Upper lobe of right lung (tissue), 1 donor: ENCODE measurements at places on chromosomes 5 and 9. TPM values are rescaled to one million over a fixed set of nuclear protein-coding genes. Genes with fewer than 3 reads are reported as not detected.
A peak's percentile ranks its signal among the peaks of the same experiment; 100 is the strongest.

- no peak for DNase-seq
Measured at GRCh38 chr5:138460032-138460693, 5.1 kb upstream of the EGR1 start.

DNA sequence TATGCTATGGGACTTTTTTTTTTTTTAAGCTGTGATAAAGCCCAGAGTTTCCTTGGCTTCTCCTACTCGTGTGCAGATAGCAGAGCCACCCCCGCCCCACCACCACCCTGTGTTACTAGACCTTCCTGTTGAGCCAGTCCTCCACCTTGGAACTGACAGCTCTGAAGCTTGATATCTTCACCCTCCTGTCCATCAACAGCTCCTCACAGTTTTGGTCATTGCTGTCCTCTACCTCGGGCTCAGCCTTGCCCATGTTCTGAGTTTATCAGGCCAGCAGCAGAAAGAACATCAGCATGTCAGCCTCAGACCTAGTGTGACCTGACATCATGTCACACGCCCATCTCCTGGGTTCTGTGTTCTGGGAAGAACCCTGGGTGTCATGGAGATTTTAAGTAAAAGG lies 167.1 kb upstream of the RAI14 start:
- DNase-seq, result no peak

DNA sequence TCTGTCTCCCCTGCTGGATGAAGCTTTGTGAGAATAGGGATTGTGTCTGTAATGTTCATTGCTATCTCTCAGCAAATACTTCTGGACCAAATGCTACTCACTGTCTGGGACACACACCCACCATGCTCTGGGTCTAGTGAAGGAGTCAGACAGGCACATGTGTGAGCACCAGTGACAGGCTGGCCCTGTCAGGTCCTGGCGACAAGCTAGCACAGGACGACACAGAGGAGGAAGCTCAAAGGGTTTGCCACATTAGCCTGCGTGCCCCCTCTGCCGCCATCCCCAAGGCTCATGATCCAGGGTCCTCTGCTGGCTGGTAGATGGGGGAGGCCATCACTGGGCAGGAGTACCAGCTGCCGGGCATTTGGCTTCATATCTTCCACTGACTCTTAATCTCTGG lies 23.3 kb downstream of the LRSAM1 start:
- no peak for DNase-seq

DNA sequence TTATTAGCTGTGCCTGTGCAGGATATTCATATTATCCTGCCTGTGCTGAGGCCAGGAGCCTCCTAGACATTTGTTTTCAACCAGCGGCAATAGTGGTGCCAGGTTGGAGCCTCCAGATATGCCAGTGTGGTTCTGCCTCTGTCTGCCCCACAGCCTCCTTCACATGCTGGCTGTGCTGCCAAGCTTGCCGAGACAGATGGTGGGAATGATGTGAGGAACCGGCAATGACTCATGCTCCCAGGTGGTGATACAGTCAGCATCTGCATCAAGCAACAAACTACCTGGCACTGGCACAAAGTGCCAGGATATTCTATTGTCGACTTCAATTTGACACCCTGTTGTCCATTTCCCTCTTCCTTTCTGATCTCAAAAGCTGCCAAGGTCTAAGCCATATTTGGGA lies 285.7 kb downstream of the CHSY3 start:
- no peak for DNase-seq

- DNase-seq, result no peak
Measured at GRCh38 chr5:1468247-1468612, 23.0 kb upstream of the SLC6A3 start.

GRCh38 chr9:89304834-89305188 lies 6.2 kb upstream of the CKS2 start:
- DNase-seq, result no peak

- DNase-seq, result no peak
Measured at GRCh38 chr5:135073761-135074345, 39.8 kb upstream of the PITX1 start.

DNA sequence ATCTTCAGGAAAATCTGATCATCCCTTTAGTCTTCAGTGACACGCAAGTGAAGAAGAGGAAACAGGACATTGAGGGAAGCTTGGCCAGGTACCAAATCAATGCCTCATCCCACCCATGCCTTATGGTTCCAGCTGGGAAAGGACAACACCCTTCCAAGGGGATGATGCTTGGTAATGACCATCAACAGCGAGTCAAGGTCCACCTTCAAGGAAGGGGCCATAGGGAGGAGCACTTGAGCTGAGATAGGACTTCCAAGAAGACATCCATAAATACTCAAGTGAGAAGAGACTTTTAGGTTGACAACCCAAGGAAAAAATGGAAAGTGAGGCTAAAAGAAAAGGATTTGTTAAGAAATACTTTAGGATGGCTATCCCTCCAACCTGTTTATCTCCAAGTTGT lies 27.1 kb upstream of the GAS1 start:
- no peak for DNase-seq

DNA sequence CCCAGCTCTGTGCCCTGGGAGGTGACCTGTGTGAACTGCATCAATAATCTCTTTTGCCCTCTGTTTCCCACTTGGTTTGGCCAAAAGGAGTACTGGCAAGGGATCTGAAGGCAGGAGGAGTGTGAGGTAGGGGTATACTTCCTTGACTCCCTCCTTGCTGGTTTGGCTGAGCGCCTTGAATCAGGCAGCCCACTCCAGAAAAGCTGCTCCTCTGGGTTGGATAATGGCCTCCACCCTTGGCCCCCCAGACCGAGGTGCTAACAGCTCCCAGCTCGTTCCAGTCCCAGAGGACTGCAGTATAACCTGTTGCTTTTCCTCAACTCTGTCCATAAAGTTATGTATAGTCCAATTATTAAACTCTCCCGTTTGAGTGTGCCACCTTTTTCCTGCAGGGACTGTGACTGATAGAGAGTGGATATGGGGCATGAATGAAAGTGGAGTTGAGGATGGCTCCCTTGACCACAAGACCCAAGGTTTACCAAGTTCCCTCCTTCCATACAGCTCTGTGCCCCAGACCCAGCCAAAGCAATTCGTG lies 88.2 kb upstream of the HAND1 start:
- no peak for DNase-seq

DNA sequence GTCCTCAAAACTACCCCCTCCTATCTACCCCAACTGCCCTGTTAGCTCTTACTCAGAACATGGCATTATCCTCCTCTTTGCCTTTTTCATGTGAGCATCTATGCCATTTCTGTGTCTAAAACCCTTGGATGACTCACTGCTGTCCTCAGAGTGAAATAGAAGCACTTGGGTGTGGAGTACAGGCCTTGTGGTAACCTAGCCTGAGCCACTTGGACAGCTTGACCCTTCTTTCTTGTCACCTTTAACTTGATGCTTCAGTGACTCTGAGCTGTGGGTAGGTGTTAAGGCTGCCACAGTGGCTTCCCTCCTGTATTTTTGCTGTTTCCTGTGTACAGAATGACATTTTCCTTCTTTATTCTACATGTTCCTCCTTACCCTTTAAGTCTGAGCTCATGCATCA lies 391.4 kb downstream of the SH3GL2 start:
- DNase-seq, result no peak

DNA sequence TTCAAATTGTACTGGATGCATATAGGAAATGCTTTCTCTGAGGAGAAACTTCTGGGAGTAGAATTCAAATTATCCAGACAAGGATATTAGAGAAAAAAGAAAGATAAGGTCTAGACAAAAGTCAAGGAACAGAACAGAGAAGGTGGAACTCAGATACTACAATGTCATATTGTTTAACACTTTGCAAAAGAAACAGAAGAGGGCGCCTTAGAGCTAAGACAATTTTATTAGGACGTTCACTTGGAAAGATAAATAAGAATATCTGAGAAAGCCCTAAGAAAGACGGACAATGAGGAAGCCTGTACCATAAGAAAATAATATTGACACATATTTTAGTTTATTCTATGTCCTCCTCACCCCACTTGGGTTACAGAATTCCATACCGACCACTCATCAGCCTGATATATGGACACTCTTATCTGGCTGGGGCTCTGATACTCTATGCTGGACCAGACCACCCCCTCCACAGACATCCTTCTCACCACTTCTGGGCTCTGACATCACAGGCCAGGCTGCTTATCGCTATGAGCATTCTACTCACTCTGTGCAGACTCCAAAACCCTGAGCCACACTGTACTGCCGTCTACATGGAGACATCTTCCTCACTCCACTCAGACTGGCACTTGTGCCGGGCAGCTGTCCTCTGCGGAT lies 9.1 kb upstream of the AK3 start:
- no peak for DNase-seq

GRCh38 chr5:56951946-56952691 lies at the start of gene MIER3:
Gene MIER3 (minus strand): TSS chr5:56952123. CDS start chr5:56952102, 21 bp downstream.
- DNase-seq, result peak; percentile 92

DNA sequence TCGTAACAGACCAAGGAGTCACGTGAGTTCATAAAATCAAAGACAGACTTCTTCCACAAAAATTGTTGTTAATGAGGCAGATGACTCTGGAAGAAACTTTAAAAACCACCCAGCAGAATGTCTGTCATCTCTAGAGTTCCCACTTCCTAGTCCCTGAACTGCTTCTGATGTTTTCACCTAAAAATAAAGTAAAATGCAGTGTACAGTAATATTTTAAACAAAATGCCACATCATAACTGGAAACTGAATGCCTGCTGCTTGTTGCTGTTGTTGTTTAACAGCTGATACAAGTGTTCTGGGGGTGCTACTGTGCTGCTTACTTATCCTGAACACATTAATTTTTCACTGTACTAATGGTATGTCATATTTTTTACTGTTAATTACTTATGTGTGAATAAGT lies 577.2 kb downstream of the MTRR start:
- no peak for DNase-seq

DNA sequence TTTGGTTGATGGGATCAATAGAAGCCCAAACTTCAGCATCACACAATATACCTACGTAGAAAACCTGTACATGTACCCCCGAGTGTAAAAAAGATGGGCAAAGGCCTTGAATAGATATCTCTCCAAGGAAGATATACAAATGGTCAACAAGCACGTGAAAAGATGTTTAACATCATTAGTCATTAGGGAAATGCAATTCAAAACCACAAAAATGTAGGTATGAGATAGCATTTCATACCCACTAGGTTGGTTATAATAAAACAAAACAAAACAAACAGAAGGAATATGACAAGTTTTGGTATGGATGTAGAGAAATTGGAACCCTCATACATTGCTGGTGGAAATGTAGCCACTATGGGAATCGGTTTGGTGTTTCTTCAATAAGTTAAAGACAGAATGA lies 33.1 kb upstream of the PPARGC1B start:
- DNase-seq, result no peak

DNA sequence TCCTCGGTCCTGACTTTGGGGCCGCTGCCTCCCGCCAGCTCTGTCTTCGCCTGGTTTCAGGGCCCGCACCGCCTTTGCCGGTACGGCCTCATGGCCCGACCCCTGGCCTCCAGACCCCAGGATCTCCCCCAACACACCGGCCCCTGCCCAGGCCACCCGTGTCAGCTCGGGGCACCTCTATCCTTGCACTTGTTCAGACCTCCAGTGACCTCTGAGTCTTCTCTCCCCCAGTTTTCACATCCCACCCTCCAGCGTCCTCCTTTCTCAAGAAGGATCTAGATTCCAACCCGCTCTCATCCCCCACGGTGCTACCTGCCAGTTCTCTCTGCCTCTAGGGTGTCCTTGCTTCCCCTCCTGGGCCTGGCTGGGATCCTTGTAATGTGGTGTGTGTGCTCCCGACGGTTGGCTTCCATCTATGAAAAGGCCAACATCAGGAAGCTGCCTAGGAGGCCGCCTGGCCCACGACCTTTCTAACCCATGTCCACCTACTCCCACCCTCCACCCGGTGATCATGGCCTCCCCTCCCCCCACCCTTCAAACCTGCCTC lies 61.1 kb downstream of the SPATA31C2 start:
- no peak for DNase-seq

- no peak for DNase-seq
Measured at GRCh38 chr9:89766991-89767390, 162.2 kb downstream of the GADD45G start.

- no peak for DNase-seq
Measured at GRCh38 chr5:115487168-115487567, 57.4 kb downstream of the FEM1C start.

DNA sequence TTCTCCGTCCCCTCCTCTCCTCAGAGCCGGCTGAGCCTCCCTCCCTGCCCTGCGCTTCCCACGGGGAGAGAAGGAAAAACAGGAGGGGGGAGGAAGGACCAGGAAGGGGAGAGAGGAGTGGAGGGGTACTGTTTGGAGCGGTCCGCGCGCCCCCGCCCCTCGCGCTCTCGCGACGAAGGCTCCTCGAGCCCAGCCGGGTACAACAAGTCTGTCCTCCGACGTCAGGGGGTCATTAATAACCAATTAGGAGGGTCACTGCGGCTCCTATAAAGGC lies 480 bp upstream of the PRDM12 start:
- no peak for DNase-seq

GRCh38 chr9:27701016-27701415 lies 127.7 kb upstream of the C9orf72 start:
- no peak for DNase-seq

DNA sequence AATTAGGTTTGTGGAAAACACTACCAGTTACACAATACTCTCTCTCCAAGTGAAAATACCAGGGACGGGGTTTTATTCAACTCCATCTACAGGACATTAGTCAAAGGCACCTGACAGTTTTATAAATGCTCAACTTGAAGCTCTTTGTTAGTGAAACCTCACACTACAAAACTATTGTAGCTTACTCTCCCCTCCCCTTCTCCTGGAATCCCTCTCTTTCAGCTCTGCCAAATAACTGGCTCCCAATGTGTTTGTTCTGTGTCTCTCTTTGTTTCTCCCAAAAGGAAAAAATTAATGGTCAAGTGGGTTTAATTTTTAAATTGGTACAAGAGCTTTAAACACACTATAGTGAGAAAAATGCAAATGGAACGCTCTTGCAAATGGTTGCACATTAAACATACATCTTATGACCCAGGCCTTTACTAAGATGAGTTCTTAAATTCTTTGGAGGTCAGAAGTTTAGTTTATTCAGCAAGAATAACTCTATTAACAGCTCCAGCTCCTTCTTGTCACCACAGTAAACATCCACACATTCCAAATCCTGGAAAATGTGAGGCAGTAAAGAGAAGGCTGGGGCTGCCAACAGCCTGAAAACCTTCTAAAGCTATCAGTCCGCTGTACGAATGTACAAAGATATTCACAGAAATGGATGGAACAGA lies 48.4 kb downstream of the ZNF608 start:
- DNase-seq, result no peak

DNA sequence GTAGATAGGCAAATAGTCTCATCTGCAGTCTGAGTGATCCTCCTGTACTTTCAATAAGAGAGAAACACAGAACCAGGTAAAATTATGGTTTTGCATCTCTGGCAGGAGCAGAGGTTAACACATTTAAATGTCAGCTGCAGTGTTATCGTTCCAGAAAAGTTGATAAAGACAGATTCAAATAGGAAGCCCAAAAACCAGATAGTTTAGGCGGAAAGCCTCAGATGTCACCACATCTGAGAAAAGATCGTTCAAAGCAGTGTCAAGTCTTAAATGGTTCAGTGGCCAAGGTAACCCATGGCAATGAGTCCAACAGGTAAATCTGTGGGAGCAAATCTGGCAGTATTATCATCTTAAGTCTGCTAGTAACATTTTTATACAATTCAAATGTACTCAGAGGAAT lies 542.1 kb upstream of the MEF2C start:
- no peak for DNase-seq

GRCh38 chr5:58628626-58629025 lies 45.8 kb downstream of the RAB3C start:
- no peak for DNase-seq

- DNase-seq, result no peak
Measured at GRCh38 chr5:74141053-74141452, 499.5 kb downstream of the ENC1 start.

SLC36A3 gene
- not detected for total RNA-seq

PALM2AKAP2 gene
- total RNA-seq, result 52.4 TPM

ADAMTS12 gene
- total RNA-seq, result 11.2 TPM

YIPF5 gene
- total RNA-seq, result 47.6 TPM

FAM78A gene
- 14.8 TPM for total RNA-seq

FCHO2 gene
- 83.9 TPM for total RNA-seq

ACOT12 gene
- total RNA-seq, result not detected

PCDHA9 gene
- total RNA-seq, result 0.20 TPM
